ENCODE measurements at places on chromosomes 12 and 14.
A peak's percentile ranks its signal among the peaks of the same experiment; 100 is the strongest.

GRCh38 chr14:65470404-65470880, 57.9 kb downstream of the FUT8 start:
- DNase-seq = no peak

DNA sequence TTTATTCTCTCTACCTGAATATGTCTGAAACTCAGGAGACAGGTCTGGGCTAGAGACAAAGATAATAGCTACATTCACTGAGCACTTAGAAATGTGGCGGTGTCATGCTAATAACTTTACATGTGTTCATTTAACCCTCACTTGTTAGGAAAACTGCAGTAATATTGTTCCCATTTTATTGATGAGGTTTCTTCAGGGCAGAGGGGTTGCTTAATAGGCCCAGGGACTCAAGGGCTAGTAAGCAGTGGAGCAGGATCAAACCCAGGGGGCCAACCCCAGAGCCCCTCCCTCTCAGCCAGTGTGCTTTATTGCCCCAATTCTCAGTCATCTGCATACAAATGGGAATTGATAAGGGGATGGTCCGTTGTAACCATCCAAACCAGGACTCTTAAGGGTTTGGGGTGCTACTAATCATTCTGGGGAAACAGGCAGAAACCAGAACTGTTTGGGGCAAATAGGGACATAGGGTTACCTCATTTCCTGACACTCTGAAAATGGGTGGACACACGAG, 142.8 kb upstream of the AMIGO2 start:
- DNase-seq = no peak

DNA sequence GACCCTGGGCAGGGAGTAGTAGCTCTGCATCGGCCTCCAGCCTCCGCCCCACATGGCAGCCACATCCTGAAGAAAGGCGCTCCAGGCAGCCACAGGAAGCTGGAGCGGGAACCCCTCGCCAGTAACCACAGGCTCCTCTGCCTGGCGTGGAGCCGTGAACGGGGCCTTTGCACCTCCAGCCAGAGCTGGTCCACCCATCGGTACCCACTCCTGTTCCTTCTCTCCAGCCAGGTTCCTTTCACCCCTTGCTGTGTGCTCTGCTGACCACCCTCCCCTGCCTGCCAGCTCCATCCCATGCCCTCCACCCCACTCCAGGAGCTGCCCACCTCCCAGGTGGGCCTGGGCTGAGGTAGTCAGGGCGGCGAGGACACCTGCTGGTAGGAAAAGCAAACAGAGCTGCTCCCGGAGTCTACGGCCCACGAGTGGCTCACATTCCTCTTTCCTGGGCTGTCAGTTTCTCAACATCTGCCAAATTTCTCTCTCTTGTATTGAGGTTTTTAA, 2.7 kb downstream of the TGFB3 start:
- DNase-seq = peak; percentile 29

- DNase-seq = no peak
Measured at GRCh38 chr12:116370886-116371580, 93.5 kb upstream of the MED13L start.

- DNase-seq = no peak
Measured at GRCh38 chr12:27924350-27925135, 48.0 kb downstream of the PTHLH start.

DNA sequence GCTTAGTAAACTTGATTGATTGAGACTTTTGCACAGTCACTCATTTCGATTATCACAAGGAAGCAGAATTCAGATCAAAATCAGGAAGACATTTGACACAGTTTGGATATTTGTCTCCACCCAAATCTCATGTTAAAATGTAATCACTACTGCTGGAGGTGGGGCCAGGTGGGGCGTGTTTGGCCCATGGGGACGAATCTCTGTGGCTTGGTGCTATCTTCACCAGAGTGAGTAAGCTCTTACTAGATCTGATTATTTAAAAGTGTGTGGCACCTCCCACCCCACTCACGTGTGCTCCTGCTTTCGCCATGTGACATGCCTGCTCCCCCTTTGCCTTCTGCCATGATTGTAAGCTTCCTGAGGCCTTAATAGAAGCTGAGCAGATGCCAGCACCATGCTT, 291.4 kb downstream of the PCNX1 start:
- DNase-seq = no peak

DNA sequence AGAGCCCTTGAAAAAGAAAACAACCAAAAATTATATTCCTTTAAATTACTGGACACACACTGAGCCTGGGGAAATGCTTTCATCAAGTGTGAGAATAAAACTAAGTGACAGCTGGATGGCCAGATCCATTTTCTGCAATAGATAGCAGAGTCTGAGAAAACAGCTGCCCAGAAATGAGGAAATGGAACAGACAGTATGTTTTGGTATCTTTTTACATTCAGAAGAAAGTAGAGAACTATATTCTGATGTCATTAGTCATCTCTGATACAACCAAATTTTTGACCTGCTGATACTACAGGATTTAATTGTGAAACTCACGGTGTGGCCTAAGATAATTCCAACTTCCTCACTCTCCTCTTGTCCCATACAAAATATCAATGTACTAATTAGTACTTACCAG, 78.2 kb downstream of the HMGA2 start:
- no peak for DNase-seq

GRCh38 chr14:79544698-79545070, 666.6 kb downstream of the DIO2 start:
- DNase-seq = no peak

- no peak for DNase-seq
Measured at GRCh38 chr12:127150028-127150427, 1116.9 kb upstream of the TMEM132C start.

DNA sequence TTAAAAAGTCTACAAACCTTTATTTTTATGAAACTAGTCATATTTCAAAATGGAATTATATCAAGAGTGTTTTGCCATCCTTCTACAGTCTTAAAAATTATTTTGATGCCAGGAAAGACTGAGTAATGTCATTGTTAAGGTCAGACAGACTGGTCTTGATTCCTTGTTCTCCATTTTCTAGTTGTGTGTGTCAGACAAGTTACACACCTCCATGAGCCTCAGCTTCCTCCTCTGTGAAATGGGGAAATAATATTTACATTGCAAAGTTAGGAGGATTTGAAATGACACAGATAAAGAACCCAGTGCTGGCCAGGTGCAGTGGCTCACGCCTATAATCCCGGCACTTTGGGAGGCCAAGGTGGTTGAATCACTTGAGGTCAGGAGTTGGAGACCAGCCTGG, 47.4 kb upstream of the ELK3 start:
- no peak for DNase-seq

- no peak for DNase-seq
Measured at GRCh38 chr14:68807148-68807600, 14.3 kb upstream of the ZFP36L1 start.

GRCh38 chr14:33279865-33280264, 341.2 kb downstream of the NPAS3 start:
- no peak for DNase-seq

GRCh38 chr14:61584331-61584741, 111.0 kb upstream of the HIF1A start:
- no peak for DNase-seq

Data from activated CD4-positive, alpha-beta T cell treated with anti-CD3 and anti-CD28 coated beads for 48 hours (primary cell).